HFFc6 (cell line): ENCODE measurements at places on chromosomes 13 and 19. TPM values are rescaled to one million over a fixed set of nuclear protein-coding genes. Genes with fewer than 3 reads are reported as not detected.

- H3K36me3 ChIP-seq, result no peaks in the 10 kb centered on the region
- H3K27ac ChIP-seq, result peak overlapping the region; percentile 89
- H3K27me3 ChIP-seq, result peaks cover 1% of the 10 kb centered on the region; the same call in 1 of the 2 replicates
- H3K4me3 ChIP-seq, result peak overlapping the region; percentile 98
- peak; percentile 19 for DNase-seq
Measured at GRCh38 chr19:3698386-3698950, 1.8 kb downstream of the PIP5K1C start.

Gene GRAMD1A
- total RNA-seq, result 44.7 to 48.2 TPM (median 47.1 TPM) in 3 replicates

DNA sequence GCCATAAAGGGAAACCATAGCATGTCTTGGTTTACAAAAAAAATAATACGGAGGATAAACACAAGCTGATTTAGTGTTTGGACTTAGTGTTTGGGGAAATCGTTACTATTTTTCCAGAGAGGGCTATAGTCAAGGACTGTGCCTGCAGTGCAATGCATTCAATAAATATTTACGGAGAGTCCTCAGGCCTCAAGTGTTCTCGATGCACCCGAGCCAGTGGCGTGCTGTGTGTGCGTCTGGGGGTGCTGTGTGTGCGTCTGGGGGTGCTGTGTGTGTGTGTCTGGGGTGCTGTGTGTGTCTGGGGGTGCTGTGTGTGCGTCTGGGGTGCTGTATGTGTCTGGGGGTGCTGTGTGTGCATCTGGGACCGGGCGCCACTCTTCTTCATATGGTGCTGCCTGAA, 71.7 kb upstream of the GTF3A start:
- H3K27me3 ChIP-seq, result peaks cover 16% of the 10 kb centered on the region
- peaks cover 5% of the 10 kb centered on the region; the same call in 1 of the 2 replicates for H3K36me3 ChIP-seq
- no peak overlapping the region for H3K27ac ChIP-seq
- DNase-seq, result no peak

GRCh38 chr13:98524391-98524790, 52.5 kb downstream of the STK24 start:
- H3K4me1 ChIP-seq, result peaks cover 57% of the 10 kb centered on the region
- H3K36me3 ChIP-seq, result no peaks in the 10 kb centered on the region; the same call in 1 of the 2 replicates
- no peak overlapping the region for H3K4me3 ChIP-seq
- no peaks in the 10 kb centered on the region; the same call in 1 of the 2 replicates for H3K27me3 ChIP-seq
- H3K27ac ChIP-seq, result no peak overlapping the region

Gene NMRK2
- total RNA-seq, result not detected in 2 replicates

DNA sequence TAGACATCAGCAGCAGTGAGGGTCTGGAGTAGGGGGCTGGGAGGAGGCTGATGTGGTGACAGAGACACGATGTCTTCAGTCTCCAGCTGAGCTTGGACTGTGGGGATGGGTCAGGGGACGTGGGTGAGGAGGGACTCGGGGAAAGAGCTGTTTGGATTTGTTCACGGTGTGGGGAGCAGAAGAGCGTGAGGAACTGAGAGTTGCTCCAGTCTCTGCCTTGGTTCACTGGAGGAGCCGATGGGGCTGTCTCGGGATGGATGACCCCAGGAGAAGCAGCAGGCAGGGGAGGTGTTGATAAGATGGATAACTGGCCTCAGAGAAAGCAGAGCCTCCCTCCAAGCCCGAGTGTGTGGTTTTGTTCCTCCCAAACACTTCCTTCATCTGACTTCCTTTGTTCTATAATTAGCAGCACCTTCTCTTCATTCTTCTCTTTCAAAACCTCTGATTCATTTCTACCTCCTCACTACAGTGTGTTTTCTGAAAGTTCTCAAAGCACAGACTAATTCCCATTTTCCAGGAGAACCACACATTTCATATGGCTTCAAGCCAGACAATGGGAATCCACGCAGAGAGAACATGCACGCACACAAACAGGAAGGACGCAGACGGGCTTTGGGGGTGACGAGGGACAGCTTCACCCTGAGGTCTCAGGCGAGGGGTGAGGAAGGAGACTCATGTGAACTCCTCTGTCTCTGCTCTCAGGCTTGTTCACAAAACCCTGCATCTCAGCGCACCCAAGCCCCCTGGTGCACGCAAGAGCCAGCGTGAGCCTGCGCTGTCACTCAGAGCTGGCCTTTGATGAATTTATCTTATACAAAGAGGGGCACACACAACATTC, 18.6 kb downstream of the LAIR2 start:
- peaks cover 5% of the 10 kb centered on the region; the same call in 1 of the 2 replicates for H3K36me3 ChIP-seq
- no peak overlapping the region for H3K27ac ChIP-seq
- no peaks in the 10 kb centered on the region for H3K27me3 ChIP-seq
- H3K4me3 ChIP-seq, result no peak overlapping the region
- no peak for DNase-seq

DNA sequence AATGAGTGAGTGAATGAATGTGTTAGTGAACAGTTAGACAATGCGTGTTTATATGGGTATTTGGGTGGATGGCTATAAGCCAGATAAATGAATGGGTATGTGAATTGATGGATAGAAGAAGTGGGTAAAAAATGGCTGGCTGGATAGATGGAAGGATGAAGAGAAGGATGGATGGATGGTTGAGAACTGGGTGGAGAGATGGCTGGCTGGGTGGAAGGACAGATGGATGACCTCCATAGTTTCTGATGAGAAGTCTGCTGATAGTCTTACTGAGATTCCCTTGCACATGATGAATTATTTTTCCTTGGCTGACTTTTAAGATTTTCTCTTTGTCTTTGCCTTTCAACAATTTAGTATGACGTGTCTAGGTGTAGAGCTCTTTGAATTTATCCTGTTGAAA, 57.4 kb downstream of the RYR1 start:
- H3K27me3 ChIP-seq, result peaks cover 41% of the 10 kb centered on the region
- H3K27ac ChIP-seq, result no peak overlapping the region
- H3K36me3 ChIP-seq, result peaks cover 16% of the 10 kb centered on the region; the same call in 1 of the 2 replicates
- no peaks in the 10 kb centered on the region for H3K4me1 ChIP-seq
- H3K4me3 ChIP-seq, result no peak overlapping the region

- H3K4me3 ChIP-seq, result no peak overlapping the region
- H3K4me1 ChIP-seq, result no peaks in the 10 kb centered on the region
- H3K27ac ChIP-seq, result no peak overlapping the region
- H3K27me3 ChIP-seq, result peaks cover 25% of the 10 kb centered on the region
- H3K36me3 ChIP-seq, result no peaks in the 10 kb centered on the region
Measured at GRCh38 chr19:8209462-8210378, 550 bp downstream of the CERS4 start.

GRCh38 chr19:45045671-45046353, 7.0 kb downstream of the CLASRP start:
- H3K27me3 ChIP-seq, result no peaks in the 10 kb centered on the region; the same call in 1 of the 2 replicates
- H3K36me3 ChIP-seq, result peaks cover 21% of the 10 kb centered on the region
- no peak overlapping the region for H3K27ac ChIP-seq
- no peak overlapping the region for H3K4me3 ChIP-seq

DNA sequence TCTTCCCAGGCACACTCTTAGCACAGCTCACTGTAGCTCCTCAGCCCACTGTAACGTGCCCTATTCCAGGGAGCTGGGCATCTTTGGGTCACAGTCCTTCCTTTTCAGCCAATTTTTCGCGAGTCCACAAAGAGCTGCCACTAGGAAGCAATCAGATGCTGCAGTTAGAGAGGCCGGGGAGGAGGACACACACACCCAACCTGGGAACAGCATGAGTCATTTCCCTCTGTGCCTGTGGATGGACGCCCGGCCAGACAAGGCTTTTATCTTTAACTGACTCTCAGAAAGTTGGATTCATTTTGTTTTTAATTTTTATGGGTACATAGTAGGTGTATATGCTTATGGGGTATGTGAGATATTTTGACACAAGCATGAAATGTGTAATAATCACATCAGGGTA, 918.6 kb downstream of the UQCRFS1 start:
- no peaks in the 10 kb centered on the region for H3K27me3 ChIP-seq
- no peak overlapping the region for H3K4me3 ChIP-seq
- peaks cover 9% of the 10 kb centered on the region for H3K36me3 ChIP-seq
- H3K4me1 ChIP-seq, result no peaks in the 10 kb centered on the region

DNA sequence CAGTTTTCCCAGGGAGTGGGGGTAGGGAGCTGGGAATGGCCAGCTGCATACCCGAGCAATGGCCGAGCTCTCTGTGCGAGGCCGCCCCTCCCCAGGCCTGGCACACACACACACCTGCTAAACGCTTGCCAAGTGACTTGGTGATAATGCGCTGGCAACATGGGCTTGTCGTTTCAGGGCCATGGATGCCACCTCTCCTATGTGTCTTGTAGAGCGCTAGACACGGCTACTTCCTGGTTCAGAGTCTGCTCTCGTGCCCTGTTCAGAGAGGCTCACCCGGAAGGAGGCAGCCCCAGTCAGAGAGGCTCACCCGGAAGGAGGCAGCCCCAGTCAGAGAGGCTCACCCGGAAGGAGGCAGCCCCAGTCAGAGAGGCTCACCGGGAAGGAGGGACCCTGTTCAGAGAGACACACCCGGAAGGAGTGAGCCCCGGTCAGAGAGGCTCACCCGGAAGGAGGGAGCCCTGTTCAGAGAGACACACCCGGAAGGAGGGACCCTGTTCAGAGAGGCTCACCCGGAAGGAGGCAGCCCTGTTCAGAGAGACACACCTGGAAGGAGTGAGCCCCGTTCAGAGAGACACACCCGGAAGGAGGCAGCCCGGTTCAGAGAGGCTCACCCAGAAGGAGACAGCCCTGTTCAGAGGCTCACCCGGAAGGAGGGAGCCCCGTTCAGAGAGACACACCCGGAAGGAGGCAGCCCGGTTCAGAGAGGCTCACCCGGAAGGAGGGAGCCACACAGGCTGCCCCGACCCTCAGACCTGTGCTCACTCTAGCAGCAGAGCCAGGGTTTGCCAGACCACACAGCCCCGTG, 4.2 kb downstream of the ADPRHL1 start:
- H3K27ac ChIP-seq, result no peak overlapping the region
- peaks cover 18% of the 10 kb centered on the region for H3K36me3 ChIP-seq
- no peak for DNase-seq
- H3K4me1 ChIP-seq, result peaks cover 6% of the 10 kb centered on the region; the same call in 1 of the 2 replicates
- no peak overlapping the region for H3K4me3 ChIP-seq

DNA sequence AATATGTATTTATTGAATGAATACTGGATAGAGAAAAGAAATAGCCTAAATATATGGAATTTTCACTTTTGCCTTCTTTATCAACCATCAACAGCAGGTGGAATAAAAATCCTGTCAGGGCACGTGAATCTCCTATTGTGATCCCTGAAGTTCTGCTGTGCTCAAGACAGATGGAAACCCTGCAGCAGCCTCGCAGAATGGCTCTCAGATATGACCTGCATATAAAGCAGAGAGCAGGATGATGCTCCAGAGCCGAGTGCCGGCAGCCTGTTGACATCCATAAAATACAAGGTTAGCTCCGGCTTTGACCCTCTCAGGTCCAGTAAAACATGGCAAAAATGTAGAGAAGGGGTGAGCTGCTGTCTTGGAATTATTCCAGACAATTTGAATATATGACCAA, 659.3 kb downstream of the DIAPH3 start:
- no peak for DNase-seq
- H3K27me3 ChIP-seq, result peaks cover 12% of the 10 kb centered on the region
- H3K4me1 ChIP-seq, result no peaks in the 10 kb centered on the region
- H3K27ac ChIP-seq, result no peak overlapping the region
- no peak overlapping the region for H3K4me3 ChIP-seq

DNA sequence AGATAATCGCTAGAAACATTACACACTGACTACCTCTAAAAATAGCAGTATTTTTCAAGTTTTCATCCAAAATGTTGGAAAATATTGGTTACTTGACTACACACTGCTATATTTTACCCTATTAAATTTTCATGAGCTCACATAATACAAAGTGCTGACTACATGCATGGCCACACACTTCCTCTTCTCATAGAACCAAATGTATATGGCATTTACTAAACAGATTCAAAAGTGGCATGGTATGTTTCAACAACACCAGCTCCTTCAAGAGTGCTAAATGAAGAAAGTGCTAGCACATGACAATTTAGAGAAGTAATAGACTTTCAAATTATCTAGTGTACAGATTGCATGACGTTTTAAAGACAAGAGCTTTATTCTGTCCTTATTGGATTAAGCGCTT, 780.4 kb upstream of the SLITRK6 start:
- H3K4me3 ChIP-seq, result no peak overlapping the region
- H3K36me3 ChIP-seq, result no peaks in the 10 kb centered on the region
- H3K27ac ChIP-seq, result no peak overlapping the region
- no peaks in the 10 kb centered on the region for H3K4me1 ChIP-seq
- DNase-seq, result no peak
- no peaks in the 10 kb centered on the region for H3K27me3 ChIP-seq

DNA sequence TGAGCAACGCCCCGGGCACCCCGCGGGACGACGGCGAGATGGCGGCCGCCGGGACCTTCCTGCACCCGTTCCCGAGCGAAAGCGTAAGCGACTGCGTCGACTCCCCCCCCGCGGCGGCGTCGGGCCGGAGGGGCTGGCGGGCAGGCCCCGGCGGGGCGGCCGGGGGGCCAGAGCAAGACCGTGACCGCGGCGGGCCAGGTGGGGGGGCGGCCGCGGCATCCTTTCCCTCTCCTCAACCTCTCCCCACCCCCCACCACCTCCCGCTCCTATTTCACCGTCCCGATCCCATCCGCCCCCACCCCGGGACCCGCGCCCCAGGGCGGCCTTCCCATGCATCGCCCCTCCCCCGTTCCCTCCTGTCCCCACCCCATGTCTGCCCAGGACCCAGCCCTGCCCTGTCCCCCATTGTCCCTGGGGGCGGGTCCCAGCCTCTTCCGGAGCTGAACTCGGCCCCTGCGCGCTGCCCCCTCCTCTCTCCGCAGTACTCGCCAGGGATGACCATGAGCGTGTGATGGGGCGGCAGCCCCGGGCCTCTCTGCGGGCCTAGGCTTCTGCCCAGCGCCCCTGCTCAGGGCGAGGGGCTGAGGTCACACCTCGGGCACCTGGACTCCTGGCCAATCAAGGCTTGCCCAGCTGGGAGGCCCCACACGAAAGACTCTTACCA, 4.1 kb downstream of the ISYNA1 start:
- H3K4me3 ChIP-seq, result peak overlapping the region; percentile 57
- peaks cover 21% of the 10 kb centered on the region for H3K27me3 ChIP-seq
- H3K27ac ChIP-seq, result no peak overlapping the region

Gene ZBTB7A
- total RNA-seq, result 40.8 and 47.5 TPM in 2 replicates

GRCh38 chr19:2978772-2979171, 1.4 kb downstream of the TLE6 start:
- no peak overlapping the region for H3K27ac ChIP-seq
- H3K4me1 ChIP-seq, result peaks cover 33% of the 10 kb centered on the region
- no peak overlapping the region for H3K4me3 ChIP-seq
- H3K36me3 ChIP-seq, result no peaks in the 10 kb centered on the region
- peaks cover 13% of the 10 kb centered on the region for H3K27me3 ChIP-seq
